Amniotic epithelial cell (primary cell): ENCODE measurements at places on chromosomes 1 and 21.

GRCh38 chr1:166197597-166197996 is 30.8 kb upstream of the FAM78B start:
- DNase-seq: no peak

DNA sequence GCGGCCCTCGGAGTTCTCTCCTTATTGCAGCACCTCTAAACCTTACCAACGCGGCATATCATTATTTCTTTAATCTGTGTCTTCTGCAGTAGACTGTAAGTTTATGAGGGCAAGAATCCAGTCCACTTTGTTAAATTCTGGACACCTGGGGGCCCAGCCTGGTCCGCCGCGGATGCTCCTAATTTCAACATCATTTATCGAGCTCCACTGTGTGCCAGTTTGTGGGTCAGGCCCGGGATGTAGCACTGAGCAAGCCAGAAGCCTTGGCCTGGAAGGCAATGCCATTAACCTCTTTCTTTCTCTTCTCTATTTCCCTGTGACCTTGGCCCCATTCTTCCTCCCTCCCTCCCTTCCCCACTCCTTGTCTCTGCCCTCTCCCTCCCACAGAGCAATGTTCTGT is 70.6 kb upstream of the CACNA1E start:
- DNase-seq: no peak

DNA sequence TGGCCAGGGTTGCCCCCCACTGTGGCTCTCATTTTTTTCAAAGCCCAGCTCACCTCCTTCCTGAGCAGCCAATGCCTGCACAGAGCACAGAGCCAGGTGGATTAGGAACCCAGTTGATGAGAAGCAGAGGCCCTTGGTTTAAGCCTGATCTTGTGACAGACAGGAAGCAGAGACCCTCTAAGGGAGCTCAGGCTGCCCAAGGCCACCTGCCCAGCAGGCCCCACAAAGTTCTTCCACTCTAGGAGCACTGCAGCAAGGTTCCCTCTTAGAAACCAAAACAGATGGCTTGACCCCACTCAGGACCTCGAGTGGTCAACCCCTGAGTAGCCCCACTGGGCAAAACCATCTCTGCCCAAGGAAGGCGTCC is 25.5 kb upstream of the PRSS38 start:
- DNase-seq: no peak

DNA sequence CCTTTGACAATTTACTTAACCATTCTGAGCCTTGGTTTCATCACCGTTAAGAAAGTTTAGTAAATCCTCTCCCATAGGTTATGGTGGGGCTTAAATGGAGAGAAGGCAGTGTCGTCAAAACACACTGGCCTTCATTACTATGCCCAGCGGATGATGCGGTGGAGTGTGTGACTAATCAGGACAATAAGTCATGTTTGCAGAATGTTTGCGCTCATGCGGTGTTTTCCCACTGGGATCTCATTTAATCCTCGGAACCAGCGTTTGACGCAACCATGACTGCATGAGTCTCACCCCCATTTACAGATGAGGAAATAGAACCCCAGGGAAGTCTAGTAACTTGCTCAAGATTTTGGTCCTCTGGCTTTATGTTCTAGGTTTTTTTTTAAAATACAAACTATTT is 17.5 kb downstream of the SLC26A9 start:
- DNase-seq: peak; percentile 97

GRCh38 chr1:32933742-32934322 is 30.8 kb downstream of the RNF19B start:
- peak; percentile 65 for DNase-seq

DNA sequence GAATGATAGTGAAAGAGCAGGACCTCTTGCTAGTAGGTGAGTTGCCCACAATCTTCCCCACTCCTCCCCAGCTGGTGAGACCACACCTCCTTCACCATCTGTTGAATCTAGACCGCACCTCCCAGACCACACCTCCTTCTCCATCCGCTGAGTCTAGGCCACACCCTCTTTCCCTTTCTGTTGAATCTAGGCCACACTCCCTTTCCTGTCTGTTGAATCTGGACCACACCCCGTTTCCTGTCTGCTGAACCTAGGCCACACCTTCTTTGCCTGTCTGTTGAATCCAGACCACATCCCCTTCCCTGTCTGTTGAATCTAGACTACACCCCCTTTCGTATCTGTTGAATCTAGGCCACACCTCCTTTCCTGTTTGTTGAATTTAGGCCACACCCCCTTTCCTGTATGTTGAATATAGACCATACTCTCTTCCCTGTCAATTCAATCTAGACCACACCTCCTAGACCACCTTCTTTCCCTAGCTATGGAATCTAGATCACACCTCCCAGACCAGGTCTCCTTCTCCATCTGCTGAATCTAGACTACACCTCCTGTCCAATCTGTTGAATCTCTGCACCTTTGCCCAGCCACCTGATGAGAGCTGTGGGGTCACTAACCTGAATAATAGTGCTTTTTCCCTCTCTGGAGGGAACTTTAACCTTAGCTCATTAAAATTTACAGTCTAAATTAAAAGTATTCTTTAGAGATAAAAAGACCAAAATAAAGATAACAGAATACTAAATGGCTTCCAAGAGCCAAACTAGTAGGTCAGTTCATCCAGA is 116.3 kb downstream of the DAB1 start:
- no peak for DNase-seq

GRCh38 chr1:244350027-244350426 is 101.7 kb downstream of the ADSS2 start:
- no peak for DNase-seq
